ENCODE measurements at places on chromosomes 12 and 14.

DNA sequence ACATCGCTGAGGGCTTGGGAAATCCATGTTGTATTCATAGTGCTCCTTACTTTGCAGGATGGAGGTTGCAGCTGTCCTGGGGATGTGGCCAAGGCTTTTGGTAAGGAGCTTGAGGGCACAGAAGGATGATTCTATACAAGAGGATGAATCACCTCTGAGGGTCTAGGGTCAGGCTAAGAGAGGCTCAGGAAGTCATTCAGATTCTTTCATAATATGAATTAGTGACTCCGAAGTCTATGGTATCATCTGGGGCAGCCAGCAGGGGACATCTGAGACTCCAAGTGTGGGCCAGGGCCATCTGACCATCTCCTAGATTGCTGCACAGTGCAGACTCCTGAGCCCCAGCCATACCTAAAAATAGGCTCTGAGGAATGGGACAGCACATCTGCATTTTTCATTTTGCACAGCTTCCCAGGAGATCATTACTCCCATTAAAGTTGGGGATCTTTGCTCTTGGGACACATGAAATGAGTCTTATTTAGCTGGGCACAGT is 4.8 kb downstream of the GMPR2 start:
- no peak for DNase-seq

DNA sequence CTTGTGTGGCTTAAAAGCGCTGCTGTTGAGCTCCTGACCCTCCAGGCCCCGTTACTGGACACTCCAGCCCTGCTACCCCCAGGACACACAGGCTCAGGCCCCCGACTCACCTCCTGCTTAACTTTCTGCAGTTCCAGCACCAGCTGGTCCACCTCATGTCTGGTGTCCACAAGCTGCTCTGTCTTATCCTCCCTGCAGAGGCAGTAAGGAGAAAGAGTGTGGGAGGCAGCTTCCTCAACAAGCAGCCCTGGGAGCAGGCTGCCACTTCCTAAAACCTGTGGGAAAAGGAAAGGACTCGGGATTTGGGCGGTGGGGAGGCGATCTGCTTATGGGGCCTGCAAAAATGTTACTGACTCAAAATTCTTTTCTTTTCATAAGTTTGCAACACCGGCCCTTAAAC is 79.2 kb downstream of the CCDC88C start:
- DNase-seq: no peak

DNA sequence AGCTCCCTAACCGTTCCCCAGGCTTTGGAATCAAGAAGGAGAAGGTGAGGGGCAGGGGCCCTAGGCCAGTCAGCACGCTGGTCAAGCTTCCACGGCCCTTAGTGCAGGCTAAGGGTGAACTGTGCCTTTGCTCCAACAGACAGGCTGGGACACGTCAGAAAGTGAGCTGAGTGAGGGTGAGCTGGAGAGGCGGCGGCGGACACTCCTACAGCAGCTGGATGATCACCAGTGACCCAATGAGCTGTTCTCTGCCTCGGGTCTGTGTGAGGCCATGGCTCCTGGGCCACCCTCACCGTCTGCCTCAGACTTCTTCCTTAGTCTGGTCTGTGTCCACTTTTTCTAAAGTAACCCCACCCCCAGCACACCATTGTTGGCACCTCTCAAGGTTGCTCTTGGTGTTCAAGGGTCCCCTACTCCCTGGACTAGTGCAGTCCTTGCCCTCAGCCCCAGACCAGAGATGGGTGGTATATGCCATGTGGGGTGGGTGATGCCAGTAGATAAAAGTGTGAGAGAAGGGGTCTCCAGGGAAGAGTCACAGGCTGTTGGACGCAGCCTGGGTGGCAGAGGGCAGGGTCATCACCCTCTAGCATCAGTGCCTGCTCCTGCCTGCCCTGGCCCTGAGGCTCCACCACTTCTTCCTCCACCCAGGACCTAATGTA is 20.7 kb downstream of the PRPF40B start:
- no peak for DNase-seq

DNA sequence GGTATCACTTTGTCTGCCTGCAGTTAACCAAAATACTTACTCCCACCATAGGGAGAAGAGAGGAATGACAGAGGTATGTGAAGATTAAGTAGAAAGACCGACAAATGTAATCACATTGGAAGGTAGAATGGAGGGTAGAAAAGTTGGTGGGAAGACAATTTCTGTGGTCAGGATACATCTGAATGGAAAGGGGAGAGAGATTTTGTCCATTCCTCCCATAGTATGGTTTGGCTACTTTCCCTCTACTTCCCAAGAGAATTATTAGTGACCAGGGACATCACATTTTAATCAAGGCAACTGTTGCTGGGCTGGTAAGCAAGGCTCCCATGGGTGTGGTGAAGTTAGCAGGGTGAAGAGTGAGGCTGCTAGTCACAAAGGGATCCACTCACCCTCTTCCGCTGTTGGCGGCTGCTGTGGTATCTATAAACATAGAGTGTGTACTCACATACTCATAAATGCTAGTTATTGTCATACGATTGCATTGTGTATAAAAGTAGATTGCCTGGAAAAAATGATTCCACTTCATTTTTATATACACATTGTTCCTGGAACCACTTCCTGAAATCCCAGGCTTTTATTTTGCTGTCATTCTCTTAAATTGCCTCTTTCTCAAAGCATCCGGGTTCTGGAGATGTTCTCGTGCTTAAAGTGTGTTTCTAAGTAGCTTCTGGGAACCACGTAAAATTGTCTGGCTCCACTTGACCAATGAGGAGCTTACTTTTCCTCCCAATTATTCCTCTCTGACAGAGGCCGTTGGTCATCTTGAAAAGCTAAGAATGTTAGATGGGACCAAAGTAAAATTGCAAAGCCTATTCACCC is 413.1 kb downstream of the ZFP36L1 start:
- no peak for DNase-seq

DNA sequence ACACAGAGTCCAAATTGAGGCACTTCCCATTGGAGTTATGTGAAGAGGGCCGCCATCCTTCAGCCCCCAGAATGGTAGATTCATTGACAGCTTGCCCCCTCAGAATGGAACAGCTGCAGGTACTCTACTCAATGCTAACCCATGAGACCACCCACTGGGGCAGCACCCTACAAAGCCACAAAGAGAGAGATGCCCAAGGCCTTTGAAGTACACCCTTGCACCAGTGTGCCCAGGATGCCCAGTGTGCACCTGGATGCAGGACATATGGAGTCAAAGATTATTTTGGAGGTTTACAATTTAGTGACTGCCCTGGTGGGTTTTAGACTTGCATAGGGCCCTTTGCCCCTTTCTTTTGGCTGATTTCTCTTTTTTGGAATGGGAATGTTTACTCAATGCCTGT is 933.9 kb downstream of the SLC16A7 start:
- no peak for DNase-seq

DNA sequence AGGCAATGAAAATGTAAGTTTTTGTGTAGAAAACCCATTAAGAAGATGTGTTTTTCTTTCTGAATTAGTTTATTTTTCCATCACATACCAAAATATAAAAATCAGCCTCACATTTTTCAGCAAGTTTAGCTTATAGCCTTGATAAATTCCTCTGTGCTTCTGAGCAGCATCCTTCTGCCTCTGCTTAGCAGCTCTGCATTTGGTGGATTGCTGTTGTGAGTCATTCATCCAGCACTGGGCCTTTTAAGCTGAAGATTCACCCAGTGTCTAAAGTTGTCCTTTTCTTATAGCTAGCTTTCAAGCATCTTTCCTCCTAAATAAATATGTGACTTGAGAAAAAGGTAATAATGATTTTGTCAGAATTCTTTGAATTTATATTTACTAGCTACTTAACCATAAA is 206.1 kb downstream of the PCNX1 start:
- DNase-seq: no peak

DNA sequence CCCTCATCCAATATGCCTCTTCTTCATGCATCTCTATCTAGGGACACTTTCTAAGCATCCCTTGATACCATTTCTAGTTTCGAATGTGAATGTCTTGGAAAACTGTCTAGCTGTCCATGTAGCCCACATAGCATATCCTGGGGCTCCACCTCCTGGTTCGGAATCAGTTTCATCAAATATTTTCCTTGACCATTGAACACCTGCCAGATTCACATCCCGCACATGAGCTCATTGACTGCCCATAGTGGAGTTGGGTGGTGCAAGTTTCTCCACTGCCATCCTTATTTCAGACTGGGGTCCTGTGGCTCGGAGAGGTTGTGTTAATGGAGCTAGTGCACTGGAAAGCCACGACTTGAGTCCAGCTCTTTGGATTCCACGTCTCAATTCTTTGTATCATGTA is 58.6 kb upstream of the TMEM263 start:
- peak; percentile 20 for DNase-seq

GRCh38 chr12:117038919-117039318 is 60.3 kb downstream of the TESC start:
- no peak for DNase-seq

- DNase-seq: no peak
Observed at GRCh38 chr12:47316609-47317049, 236.9 kb upstream of the AMIGO2 start.

DNA sequence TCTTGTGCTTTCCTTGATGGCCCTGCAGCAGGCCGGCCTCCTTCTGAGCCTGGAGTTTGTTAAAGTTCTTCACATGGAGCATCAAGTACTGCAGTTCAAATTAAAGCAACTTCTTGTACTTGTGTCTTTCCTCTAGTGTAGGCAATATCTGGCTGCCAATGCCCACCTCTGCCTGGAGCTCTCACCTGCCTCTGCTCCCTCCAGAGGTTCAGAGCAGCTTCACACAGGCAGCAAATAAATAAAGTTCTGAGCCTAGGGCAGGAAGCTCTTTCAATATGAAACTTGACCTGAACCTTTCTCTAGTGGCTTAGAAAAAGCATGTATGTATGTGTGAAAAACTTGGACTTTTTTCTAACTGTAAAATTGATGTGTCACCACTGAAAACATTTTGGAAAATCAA is 65.9 kb downstream of the ITPR2 start:
- DNase-seq: peak; percentile 63

GRCh38 chr14:31461545-31461944 is 4.2 kb upstream of the DTD2 start:
- DNase-seq: no peak

- DNase-seq: no peak
Observed at GRCh38 chr12:32508626-32509025, 109.3 kb downstream of the FGD4 start.

DNA sequence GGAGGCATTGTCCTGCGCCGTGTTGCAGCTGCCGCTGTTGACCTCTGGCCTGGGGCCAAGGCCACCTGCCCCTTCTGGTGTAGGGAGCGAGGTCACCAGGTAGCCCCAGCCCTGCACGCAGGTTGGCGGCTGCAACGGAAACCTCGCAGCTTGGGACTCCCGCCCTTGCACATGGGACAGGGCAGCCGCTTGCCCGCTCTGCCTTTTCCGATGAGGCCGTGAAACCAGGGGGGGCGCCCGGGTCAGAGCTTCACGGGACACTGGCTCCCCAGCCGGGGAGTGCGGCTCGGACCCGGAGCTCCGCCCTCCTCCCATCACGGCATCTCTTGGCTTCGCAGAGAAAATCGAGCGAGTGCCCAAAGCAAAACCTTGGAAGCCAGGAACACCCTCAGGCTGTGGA is 25.4 kb downstream of the DNAH10 start:
- DNase-seq: no peak

DNA sequence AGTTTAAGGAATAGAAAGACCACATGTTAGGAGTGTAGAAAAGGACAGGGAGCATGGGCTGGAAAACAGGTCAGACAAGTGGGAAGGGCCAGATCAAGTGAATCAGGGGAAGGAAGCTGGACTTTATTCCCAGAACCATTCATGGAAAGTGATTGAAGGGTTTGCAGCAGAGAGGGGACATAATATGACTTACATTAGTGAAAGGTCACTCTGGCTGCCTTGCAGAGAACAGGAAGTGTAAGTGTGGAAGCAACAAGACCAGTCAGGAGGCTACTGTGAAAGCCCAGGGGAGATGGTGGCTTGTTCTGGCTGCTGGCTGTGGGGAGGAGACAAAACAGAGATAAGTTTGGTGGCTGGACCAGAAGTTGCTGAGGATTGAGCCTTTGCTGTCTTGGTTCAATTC is 69.1 kb downstream of the VCPKMT start:
- peak; percentile 81 for DNase-seq

GRCh38 chr14:105141486-105142281 is 26.9 kb downstream of the JAG2 start:
- no peak for DNase-seq

- DNase-seq: no peak
Observed at GRCh38 chr12:76449016-76449415, 100.8 kb upstream of the BBS10 start.
